ENCODE measurements at places on chromosomes 4 and X.

GRCh38 chr4:42655921-42656678 is 805 bp downstream of the ATP8A1 start:
- peaks cover 15% of the 10 kb centered on the region for H3K4me1 ChIP-seq
- no peaks in the 10 kb centered on the region for H3K27me3 ChIP-seq
- DNase-seq, result no peak
- peak overlapping the region; percentile 89 for H3K4me3 ChIP-seq

DNA sequence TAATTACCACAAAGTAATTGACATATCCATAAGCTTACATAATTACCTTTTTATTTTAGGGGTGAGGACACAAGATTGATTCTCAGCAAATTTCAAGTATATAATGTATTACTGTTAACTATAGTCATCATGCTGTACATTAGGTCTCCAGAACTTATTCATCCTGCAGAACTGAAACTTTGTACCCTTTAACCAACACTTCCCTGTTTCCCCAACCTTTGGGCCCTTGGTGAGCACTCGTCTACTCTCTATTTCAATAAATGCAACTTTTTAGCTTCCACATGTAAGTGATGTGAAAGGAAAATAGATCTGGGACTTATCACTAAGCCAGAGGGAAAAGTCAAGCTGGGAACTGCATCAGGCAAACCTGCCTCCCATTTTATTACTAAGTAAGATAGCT is 33.6 kb upstream of the CCNG2 start:
- no peaks in the 10 kb centered on the region for H3K27me3 ChIP-seq
- H3K4me3 ChIP-seq, result no peak overlapping the region
- no peaks in the 10 kb centered on the region for H3K4me1 ChIP-seq
- no peak for DNase-seq
- no peak overlapping the region for H3K27ac ChIP-seq

DNA sequence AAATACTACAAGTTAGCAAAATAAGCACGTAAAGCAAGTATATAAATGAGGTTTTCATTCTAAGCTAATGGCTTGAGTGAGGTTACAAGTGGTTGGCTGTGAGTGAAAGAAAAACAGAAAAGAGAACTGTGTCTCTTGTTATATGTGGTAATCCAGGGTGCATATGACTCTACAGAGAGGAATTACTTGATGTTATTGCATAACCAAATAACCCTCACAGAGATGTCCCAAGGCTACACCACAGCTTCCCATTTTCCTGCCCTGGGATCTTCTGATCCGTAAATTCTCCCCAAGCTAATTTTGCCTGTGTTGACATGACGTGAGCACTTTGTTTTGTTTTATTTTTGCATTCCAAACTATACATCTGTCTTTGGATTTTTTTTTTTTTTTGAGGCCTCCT is 470.0 kb upstream of the INTU start:
- no peak overlapping the region for H3K4me3 ChIP-seq
- no peak overlapping the region for H3K27ac ChIP-seq
- no peaks in the 10 kb centered on the region for H3K4me1 ChIP-seq
- DNase-seq, result no peak

DNA sequence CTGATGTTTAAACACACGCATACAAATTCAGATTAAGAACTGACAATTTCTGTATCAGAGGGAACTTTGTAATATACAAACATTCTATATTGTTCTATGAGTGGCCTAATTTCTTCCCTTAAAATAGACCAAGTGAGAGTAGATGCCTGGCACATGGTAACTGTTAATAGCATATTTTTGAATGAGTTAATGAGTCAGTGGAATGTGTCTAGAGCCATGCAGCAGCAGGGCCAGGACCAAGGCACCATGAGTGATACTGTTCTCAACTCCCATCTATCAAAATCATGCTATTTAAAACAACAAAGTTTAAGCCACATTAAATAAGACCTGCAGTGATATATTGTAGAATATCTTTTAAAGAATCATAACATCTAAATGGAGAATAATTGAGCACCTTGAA is 98.3 kb downstream of the ARHGAP24 start:
- no peaks in the 10 kb centered on the region for H3K4me1 ChIP-seq
- no peak overlapping the region for H3K27ac ChIP-seq
- no peaks in the 10 kb centered on the region for H3K27me3 ChIP-seq
- DNase-seq, result no peak
- H3K36me3 ChIP-seq, result no peaks in the 10 kb centered on the region

Data from thymus (tissue), 14 donors.